ENCODE measurements at places on chromosomes 1 and 21.

GRCh38 chr1:54408147-54409066 is 2.2 kb upstream of the SSBP3 start:
- no peak for DNase-seq

DNA sequence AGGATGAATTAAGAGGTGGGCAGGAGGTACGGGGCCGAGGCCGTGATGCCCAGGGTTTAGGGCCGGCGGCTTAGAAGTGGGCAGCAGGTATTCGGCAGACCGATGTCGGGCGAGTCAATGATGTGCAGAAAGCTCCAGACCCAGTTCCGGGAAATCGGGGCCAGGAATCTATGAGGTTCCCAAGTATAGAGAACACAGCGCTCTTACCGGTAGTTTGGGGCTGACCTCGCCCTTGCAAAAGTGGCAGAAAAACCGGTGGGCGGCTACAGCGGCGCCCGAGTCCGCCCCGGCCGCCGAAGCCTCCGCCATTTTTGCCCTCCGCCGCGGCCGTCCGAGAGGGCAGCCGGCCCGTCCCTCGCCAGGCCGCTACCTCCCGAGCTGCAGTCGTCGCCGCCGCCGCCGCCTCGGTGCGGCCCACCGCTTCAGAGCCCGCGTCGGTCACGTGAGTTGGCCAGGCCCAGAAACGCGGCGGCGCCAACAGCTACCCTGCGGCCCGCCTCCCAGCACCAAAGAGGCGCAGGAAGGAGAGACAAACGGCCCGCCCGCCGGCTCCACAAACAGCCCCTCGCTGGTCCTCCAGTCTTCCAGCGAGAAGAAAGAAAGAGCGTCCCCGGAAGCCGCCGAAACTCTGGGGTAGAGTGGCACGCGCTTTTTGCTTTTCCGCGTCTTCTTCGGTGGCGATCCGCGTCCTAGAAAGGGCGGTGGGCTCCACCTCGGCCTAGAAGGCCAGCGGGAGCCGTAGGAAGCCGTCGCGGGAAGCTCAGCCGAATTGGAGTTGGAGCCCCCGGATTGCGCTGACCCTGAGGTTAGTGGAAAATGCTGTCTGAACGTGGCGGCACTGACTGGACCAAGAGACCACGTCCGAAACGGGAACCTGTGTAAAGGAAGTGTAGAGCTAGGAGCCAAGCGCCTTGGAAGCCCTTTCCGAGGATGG is at the start of the genes POLR3C and RNF115:
POLR3C (plus strand) TSS at position 636 of the 934 bp plus-strand sequence. CDS start 1,577 bp downstream, outside the sequence.
RNF115 (minus strand) TSS at position 531 of the 934 bp plus-strand sequence; CDS start at position 309, 222 bp downstream.
- DNase-seq = peak; percentile 89

GRCh38 chr1:53388963-53389362 is 61.1 kb upstream of the LRP8 start:
- no peak for DNase-seq

- no peak for DNase-seq
Observed at GRCh38 chr1:203104789-203105390, 19.1 kb upstream of the MYOG start.

DNA sequence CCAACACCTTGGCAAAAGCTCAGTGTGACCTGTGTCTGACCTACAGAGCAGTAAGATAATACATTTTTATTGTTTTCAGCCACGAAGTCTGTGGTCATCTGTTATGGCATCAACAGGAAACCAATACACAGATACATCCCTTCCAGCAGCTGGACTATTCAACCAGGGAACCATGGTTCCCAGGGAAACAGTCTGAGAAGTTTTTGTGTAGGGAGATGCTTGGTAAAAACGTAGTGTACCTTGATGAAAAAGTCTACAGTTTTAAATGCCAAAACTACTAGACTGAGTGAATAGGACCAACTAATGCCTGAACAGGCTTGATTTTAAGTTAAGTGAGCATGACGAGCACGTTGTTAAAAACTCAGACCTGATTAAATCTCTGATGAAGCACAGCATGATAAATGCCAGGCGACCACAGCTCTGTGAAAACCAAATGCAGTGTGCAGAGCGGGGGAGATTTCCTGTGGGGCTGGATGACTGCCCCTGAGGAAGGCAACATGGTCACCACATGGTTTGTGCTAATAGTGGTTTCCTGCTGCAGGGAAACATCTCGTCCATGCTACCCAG is 228.9 kb downstream of the TNR start:
- DNase-seq = no peak

DNA sequence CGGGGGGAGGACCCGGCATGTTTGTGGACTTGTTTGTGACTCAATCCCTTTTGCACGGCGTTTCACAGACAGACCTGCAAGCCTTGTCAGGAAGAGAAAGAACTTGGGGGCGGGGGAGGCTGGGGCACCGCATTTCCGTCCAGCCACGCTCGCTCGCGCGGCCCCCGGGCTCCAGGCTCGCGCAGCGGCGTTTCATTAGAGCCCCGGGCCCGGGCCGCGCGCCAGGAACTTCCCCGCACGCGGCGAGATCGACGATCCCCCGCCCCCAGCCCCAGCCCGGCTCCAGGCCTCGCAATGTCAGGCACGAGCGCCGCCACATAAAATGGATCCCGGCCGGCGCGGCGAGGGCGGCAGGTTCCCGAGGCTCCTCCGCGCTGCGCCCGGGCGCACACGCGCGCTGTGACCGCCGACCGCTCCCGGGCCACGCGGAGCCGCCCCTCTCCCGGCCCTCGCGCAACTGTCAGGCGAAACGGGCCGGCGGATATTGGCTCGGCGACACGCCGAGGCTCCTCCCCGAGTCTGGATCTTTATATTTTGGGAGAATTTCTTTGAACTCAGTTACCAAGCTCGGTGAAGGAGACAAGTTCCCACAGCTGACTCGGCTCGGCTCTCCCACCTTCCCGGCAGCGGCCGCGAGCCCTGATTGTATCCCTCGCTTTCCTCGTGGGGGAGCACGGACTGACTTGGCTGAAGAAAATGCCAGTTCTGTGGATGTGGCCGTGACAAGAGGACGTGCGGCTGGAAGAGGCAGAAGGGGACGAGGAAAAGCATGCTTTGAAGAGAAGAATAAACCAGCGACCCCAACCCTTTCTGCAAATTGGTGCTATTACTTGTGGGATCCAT is at the start of gene KIF26B:
KIF26B (plus strand) TSS at position 557 of the 843 bp plus-strand sequence. CDS start 440 bp downstream, outside the sequence.
- DNase-seq = no peak

- no peak for DNase-seq
Observed at GRCh38 chr1:85027242-85027983, 20.9 kb downstream of the MCOLN3 start.

DNA sequence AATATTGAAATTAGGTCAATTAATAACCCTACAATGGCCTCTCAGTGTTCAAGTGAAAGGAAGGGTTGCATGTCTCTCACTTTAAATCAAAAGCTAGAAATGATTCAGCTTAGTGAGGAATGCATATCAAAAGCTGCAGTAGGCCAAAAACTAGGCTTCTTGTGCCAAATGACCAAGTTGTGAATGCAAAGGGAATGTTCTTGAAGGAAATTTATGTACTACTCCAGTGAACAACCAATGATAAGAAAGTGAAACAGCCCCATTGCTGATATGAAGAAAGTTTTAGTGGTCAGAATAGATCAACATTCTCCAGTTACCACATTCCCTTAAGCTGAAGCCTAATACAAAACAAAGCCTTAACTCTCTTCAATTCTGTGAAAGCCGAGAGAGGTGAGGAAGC is 10.0 kb downstream of the MAEL start:
- no peak for DNase-seq

GRCh38 chr1:227742738-227743715 is 7.8 kb downstream of the SNAP47 start:
- no peak for DNase-seq

DNA sequence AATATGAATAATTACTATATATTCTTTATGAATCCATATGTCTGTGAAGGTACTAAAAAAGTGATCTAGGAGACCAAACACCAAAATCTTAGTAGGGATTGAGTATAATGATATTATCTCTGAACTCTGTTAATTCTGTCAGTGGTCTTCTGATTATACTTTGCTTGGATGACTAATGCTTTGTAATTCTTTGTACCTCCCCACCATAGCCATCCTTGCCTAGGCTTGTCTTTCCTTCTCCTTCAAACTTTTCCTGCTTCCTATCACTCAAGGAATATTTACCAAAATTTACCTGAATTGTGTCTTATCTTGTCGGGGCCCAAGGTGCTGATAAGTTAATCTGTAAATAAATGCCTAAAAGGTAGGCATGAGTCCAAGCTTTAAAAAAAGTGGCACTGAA is 845 bp upstream of the RGS5 start:
- no peak for DNase-seq

DNA sequence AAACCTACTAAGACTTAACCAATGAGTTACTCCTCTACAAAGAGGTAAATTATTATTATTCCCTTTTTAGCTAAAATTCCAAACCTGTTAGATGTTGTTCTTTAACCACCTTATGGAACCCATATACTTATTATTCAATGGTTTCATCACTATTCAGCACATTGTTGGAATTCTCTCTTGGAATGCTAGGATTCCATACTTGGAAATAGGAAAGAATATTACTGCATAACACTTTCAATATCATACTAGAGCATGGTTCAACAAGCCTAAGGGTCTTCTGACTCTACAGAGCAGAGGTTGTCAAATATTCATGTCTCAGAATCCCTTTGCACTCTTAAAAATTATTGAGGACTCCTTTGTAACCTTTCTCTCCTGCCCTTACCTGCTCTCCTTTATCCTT is 69.4 kb downstream of the DEGS1 start:
- no peak for DNase-seq

DNA sequence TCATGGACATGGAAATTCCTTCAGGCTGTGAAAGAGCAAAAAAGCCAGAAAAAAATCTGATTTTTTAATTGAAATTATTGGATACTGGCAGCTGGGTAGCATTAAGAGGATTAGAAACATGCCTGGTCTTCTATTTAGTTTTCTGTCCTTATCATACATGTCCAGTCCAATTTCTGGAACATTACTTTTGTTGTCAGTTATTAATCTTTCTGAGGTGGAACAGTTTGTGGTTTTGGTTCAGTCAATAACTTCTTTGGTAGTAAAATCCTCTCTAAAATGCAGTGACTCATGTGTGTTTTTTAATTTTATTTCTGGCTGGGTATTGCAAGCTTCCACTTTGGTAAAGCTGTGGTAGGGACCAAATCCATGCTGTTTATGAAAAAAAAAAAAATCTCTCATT is 687.0 kb upstream of the ADGRL2 start:
- no peak for DNase-seq

GRCh38 chr21:43734928-43735229 is 15.9 kb downstream of the PDXK start:
- DNase-seq = no peak

- no peak for DNase-seq
Observed at GRCh38 chr1:25246600-25247023, 642 bp downstream of the RSRP1 start.

DNA sequence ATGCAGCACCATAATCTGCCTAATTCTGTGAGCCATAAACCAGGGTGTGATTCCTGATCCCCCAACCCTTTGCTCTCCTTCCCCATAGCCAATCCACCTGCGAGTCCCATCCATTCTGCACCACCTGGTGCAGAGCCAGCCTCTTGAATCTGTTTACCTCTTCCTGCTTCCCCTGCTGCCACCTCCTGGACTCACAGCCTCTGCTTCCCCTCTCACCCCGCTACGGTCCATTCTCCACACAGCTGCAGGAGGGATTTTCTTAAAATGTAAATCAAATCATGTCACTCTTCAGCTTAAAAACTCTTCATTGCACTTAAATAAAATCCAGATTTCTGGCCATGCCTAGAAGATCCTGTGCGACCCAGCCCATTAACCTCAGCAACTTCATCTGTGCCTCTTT is 186.7 kb downstream of the FOXD2 start:
- no peak for DNase-seq

GRCh38 chr1:24958766-24959622 is 28.9 kb upstream of the RUNX3 start:
- DNase-seq = no peak

DNA sequence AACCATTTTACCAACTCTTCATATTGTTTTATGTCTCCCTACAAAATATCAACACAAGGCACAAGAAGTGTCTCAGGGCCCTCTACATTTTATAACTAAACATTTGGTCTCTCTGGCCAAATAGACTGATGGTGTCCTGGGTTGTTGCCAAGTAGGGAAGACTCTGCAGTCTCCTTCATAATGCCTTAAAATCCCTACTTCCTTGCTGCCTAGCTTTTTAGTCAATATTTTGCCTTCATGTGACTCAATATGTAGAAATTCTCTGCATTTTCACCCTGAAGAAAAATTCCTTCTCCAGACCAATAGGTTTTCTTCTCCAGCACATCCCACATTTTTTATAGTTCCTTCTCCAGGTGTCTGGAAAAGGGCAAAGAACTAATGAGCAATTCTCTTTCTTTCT is 72.6 kb upstream of the IPO9 start:
- DNase-seq = no peak

DNA sequence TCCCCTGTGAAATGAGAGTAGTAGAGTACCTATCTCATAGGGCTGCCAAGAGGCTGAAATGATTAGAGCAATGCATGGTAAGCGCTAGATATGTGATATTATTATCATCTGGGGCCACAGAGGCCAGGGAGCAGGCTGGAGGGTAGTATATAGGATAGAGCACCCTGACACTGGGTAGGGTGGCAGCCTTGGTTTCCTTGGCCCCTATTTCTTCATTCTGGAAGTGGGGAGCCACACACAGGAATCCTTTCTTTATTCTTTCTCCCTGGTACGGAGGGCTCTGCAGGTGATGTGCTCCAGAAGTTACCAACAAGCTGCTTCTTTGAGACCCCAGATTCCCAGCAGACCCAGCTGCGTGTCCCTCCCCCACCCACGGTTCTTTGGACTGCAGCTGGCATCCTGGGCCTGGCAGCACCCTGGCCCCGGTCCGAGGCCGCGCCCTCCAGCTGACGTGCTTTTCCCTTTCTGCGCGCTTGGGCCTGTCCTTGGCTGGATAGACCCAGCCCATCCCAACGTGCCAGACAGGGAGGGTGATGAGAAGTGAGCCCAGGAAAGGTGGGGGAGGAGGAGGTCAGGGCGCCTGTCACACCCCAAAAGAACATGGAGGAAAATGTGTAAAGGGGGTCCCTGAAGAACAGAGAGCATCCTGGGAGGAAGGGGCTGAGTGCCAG is 18.2 kb downstream of the INAVA start:
- DNase-seq = peak; percentile 2

DNA sequence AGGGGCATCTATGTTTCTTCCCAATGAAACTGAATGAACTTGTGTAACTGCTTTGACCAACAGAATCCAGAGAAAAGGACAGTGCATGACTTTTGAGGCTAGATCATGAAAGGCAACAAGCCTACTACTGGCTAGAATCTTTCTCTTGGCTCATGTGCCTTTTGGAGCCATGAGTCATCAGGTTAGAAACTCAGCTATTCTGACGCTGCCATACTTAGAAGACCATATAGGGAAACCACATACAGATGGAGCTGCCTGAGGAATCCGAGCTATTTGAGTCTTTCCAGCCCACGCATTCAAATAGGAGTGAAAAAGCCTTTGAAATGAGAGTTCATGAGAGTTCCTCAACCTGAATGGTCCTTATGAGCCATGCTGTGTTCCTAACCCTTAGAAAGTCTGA is 738.5 kb upstream of the CHRM3 start:
- DNase-seq = no peak

- no peak for DNase-seq
Observed at GRCh38 chr21:44484498-44485253, 29.4 kb downstream of the LRRC3 start.

All from substantia nigra (tissue), 51 donors.